ENCODE measurements at places on chromosomes 5 and 9.

DNA sequence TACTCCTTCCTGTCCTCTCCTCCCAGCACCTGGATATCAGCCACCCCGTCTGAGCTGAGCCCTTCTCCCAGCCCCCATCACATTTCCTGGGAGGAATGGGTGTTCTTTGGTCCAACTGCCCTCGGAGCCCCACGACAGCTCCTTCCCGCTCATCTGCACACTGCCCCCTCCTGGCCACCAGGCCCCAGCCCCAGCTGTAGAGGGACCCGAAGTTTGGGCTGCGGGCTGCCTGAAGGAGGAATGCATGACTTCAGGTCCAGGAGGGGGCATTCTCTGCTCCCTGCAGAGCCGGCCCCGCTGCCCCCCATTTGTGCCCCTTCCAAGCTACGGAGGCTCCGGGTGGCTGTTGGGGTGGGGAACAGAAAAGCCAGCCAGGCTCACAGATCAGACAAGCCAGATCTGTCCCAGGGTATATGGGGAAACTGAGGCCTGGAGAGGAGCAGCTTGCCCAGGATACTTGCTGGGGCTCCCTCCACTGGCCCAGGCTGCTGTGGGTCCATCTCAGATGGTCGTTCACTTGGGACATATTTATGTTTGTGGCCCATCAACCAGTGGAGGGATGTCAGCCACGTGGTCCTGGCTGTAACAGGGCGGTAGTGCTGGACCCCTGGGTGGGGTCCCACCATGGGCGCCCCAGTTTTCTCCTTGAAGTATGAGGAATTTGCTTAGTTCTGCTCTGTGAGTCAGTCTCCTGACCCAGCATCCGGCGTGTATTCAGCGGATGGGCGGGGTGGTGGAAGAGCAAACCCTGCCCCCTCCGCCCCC lies 33.1 kb downstream of the DAB2IP start:
- no peak for DNase-seq

- no peak for DNase-seq
These were observed 38.8 kb downstream of the PROP1 start for GRCh38 chr5:177957241-177957640.

- no peak for DNase-seq
These were observed 574.8 kb downstream of the PSAT1 start for GRCh38 chr9:78871452-78872331.

DNA sequence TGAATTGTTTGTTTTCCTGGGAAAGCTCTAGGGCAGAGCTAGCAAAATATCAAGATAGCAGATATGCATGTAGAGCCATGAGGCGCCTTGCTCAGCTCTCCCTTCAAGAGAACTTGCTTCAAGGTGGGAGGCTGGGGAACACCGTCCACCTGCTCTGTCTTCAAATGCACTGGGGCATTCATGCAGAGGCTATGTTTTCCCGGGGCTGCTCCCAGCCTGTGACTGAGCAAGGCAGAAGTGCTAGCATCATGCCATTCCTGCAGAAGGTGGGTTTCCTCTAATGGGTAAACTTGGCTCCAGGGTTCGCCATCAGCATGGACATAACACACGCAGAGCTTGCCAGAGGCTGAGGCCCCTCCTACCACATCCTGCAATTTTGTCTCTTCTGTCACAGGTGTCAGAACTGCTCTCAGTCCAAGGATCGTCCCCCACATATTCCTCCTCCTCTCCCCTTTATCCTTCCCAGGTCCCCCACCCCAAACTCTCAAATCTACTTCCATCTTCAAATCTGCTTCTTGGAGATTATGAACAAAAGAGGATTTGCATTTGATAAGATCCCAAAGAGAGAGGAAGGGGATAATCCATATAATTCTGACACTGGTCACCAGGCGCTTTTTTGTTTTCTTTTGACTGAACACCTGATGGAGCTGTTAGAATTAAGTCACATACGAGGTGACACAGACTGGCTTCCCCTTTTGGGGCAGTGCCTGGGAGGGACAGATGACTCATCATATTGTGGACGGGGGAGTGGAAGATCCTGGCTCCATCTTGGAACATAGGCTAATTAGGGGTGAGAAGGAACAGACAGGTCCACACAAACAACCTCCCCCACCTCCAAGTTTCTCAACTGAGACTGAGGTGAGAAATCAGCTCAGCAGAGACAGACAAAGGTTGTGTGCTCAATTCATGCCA lies 85.0 kb upstream of the TAF11L2 start:
- no peak for DNase-seq

- DNase-seq, result no peak
These were observed 138.8 kb upstream of the RETREG1 start for GRCh38 chr5:16755641-16756040.

DNA sequence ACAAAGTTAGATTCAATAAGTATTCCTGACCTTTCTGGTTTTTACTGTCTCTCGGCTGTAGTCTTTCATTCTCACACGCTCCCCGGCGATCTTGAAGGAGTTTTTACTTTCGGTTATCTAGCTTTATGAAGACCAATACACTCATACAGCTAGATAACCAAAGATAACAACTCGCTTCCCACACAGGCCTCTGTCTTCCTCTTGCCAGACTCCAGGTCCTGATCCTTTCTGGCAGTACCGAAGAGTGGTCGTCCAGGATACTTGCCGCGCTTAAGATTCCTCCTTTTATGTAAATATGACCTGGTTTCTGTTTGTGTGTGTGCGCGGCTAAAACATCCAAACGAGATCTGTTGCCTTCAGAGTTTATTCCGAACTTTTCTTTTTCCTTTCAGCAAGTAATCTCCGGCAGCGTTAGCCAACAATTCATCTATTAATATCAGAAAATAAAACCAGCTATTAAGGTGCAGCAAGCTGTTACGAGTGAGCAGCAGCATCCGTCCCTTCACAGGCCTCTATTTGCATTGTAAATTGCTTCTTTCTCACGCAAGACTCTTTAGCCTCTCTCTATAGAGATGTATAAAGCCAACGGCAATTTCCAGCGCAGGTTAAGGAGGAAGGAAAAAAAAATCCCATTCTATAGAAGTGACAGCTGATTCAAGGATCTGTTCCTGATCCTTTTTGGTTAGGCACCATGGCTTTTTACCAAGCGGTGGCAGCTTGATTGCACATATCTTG lies 216.1 kb downstream of the MEF2C start:
- DNase-seq, result no peak

- no peak for DNase-seq
These were observed 59.0 kb downstream of the MAT2B start for GRCh38 chr5:163564321-163564938.

GRCh38 chr5:95087816-95088317 lies 197.0 kb downstream of the MCTP1 start:
- no peak for DNase-seq

- DNase-seq, result no peak
These were observed 41.0 kb upstream of the ANGPTL2 start for GRCh38 chr9:127163409-127163808.

GRCh38 chr9:105259731-105260612 lies 15.5 kb downstream of the SLC44A1 start:
- no peak for DNase-seq

GRCh38 chr9:99069546-99069945 lies 35.4 kb upstream of the TGFBR1 start:
- DNase-seq, result no peak

DNA sequence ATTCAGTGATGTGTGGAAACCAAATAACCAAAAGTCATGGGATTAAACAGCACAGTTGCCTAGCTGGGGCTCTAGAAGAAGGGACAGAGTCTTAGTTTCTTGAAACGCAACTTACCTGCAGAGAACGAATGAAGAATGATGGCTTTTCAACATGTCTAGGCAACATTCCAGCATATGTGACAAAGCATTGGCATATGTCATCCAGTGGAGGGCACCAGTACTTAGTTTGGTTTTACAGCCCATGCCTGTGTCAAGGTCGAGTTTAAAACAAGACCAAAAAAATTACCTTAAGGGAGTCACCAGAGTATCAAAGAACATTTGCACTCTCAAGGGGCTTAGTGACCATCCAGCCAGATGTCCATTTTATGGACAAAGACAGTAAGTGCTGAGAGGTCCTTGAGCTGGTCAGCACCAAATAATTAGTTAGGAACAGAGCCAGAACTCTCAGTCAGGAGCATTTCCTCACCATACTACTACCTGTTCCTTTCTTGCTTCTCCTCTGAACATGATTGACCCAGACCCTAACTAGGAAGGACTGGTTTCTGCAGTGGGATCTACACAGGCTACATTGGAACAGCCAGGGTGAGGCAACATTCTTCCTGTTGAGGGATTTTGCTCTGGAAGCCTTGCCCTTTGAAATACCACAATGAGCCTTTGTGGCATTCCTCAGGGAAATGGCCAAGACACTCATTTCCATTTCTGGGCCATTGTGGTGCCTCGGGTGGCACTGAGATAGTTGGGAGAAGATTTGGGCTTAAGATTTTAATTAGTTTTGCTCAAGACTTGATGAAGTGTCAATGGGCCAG lies 75.4 kb upstream of the ANKH start:
- no peak for DNase-seq

DNA sequence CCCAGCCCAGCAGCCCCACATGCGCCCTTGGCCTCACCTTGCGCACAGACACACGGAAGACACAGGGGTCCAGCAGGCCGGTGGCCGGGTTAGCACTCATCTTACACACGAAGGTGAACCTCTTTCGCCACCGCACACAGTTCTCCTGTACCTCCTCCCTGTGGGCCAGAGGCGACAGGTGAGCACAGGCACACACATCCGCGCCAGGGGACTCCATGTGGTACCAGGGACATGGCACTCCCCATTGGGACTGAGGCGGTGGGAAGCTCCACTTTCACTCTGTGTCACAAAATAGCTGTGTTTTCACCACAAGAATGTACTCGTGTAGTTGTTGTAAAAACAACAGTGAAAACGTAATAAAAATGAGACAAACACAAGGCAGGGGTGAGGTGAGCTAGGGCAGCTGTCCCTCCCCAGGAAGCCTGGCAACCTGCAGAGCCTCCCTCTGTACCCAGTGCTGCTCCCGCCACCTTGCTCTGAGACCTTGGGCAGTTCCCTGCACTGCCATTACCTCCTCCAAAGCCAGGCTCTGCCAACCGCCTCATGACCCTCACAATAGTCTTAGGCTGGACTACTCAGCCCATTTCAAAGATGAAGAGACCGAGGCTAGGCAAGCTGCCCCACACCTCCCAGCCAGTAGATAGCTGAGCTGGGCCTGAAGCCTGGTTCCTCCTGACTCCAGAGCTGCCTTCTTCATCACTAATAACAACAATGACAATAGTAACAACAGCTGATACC lies 16.3 kb upstream of the DPM2 start:
- no peak for DNase-seq

GRCh38 chr9:95268681-95269080 lies 48.8 kb downstream of the FANCC start:
- no peak for DNase-seq

- no peak for DNase-seq
These were observed 195.3 kb downstream of the CNTLN start for GRCh38 chr9:17330097-17330496.

- DNase-seq, result no peak
These were observed 433.5 kb upstream of the POU5F2 start for GRCh38 chr5:94174748-94175411.

GRCh38 chr9:108780942-108781734 lies 74.6 kb downstream of the ACTL7B start:
- no peak for DNase-seq

GRCh38 chr9:7105095-7105494 lies 347.3 kb downstream of the KDM4C start:
- DNase-seq, result no peak

- DNase-seq, result no peak
These were observed 502.8 kb downstream of the LRRC70 start for GRCh38 chr5:63081402-63081801.

DNA sequence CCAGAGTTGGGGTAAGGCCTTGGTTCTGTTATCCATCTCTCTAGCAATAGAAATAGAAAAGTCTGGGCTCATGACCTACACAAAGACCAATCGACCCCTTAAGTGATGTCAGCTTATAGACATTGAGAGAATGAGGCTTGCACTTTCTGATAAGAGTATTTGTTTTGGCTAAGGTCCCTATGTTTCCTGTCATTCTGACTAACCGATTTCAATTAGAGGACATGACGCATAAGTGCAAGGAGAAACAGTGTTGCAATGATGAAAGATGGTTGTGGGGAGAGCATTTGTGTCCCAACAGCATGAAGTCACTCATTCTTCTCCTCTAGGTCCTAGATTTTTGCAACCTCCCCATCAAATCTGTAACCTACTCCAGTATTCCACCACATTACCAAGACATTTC lies 255.1 kb downstream of the MAT2B start:
- DNase-seq, result no peak

GRCh38 chr9:68844631-68845612 lies 139.9 kb downstream of the PIP5K1B start:
- DNase-seq, result no peak

DNA sequence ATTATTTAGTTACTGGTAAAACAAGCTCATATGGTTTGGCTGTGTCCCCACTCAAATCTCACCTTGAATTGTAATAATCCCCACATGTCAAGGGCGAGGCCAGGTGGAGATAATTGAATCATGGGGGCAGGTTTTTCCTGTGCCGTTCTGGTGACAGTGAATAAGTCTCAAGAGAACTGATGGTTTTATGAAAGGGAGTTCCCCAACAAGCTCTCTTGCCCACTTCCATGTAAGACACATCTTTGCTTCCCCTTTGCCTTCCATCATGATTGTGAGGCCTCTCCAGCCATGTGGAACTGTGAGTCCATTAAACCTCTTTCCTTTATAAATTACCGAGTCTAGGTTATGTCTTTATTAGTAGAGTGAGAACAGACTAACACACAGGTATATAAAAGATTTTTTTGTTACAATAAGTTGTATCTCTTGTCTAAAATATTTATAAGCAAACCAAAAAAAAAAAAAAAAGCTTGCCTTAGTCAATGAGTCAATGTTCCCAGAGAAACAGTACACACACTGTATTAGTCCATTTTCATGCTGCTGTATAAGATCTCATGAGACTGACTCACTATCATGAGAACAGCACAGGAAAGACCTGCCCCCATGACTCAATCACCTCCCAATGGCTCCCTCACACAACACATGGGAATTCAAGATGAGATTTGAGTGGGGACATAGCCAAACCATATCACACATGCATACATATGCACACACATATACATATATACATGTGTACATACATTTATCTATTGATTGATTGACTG lies 138.3 kb downstream of the BASP1 start:
- no peak for DNase-seq

Data from RWPE2 (cell line).